Immature natural killer cell (primary cell): ENCODE measurements at places on chromosomes 12 and 14. TPM values are rescaled to one million over a fixed set of nuclear protein-coding genes. Genes with fewer than 3 reads are reported as not detected.

- H3K27me3 ChIP-seq: peaks cover 20% of the 10 kb centered on the region
- H3K36me3 ChIP-seq: peaks cover 4% of the 10 kb centered on the region
- DNase-seq: no peak
- H3K4me1 ChIP-seq: peaks cover 6% of the 10 kb centered on the region
These were observed 5.1 kb upstream of the PAPLN start for GRCh38 chr14:73231981-73232851.

DNA sequence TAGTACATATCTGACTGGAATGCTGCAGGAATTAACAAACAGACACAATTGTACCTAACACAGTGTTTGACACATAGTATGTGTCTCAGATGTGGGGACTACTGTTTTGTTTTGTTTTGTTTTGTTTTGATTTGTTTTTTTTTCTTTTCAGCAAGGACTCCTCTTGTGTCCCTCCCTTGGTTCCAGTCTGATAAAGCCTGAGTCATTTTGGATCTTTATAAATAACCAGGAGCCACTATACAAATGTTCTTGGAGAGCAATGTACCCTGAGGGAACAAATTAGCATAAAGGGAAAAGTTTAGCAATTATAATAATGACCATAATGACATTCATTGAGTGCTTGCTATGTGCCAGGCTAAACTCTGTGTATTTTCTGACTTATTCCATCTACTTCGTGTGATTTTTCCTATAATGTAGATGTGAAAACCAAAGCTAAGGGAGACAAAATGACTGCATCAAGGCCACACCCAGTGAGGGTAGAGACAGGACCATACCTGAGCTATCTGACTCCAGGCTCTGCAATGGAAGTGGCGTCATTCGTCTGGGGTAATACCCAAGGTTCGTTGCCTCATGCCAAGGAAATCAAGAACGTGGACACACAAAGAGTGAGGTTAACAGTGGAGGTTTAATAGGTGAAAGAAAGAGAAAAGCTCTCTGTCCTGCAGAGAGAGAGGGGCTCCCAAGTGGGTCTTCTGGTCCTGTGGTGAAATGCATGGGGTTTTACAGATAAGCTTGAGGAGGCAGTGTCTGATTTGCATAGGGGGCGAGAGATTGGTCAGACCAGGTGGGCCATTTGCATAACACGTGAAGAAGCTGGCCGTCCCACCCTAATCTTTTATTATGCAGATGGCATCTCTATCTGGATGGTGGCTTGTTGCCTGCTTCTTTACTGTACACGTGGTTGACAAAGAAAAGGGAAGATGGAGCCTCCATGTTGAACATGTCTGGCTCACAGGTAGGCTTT lies 285.5 kb upstream of the SFSWAP start:
- peaks cover 2% of the 10 kb centered on the region for H3K27me3 ChIP-seq
- DNase-seq: no peak
- no peak overlapping the region for H3K4me3 ChIP-seq
- H3K36me3 ChIP-seq: no peaks in the 10 kb centered on the region
- no peaks in the 10 kb centered on the region for H3K4me1 ChIP-seq

DNA sequence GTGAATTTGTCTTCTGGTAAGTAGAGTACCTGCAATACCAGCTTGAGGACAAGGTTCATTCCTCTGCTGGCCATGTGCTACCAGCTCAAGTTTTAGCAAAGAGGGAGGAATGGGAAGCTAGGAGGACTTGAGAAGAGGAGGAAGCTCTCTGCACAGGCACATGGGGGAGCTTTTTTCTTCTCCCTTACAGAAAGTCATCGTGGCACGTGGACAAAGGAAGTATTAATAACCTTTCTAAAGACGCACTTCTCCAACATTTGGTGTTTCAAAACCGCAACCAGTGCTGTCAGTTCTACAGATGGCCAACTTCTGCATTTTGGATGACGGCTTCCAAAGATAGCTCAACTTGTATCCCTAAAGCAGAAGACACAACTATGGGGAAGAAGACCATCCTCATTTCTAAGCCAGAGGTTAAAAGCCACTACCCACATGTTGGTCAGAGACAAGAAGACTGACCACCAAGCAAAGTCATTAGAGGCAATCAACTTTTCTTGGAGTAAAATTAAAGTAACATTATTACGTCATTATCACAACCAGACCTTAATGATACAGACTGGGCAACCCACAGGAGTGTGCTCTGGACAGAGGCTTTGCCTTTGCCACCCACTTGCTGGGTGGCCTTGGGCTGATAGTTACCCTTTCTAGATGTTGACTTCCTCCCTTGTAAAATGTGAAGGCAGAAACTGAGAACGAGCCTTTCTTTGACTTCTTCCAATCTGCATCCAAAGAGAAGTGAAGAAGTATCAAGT lies 12.3 kb upstream of the TMED10 start:
- H3K4me3 ChIP-seq: no peak overlapping the region
- peaks cover 6% of the 10 kb centered on the region for H3K27me3 ChIP-seq
- H3K27ac ChIP-seq: no peak overlapping the region
- no peaks in the 10 kb centered on the region for H3K4me1 ChIP-seq
- no peak for DNase-seq
- H3K36me3 ChIP-seq: no peaks in the 10 kb centered on the region

GRCh38 chr12:15603474-15604085 lies 185.6 kb downstream of the EPS8 start:
- H3K4me1 ChIP-seq: no peaks in the 10 kb centered on the region
- peaks cover 5% of the 10 kb centered on the region for H3K27me3 ChIP-seq
- no peak overlapping the region for H3K27ac ChIP-seq
- no peak for DNase-seq
- no peak overlapping the region for H3K4me3 ChIP-seq
- H3K36me3 ChIP-seq: no peaks in the 10 kb centered on the region

DNA sequence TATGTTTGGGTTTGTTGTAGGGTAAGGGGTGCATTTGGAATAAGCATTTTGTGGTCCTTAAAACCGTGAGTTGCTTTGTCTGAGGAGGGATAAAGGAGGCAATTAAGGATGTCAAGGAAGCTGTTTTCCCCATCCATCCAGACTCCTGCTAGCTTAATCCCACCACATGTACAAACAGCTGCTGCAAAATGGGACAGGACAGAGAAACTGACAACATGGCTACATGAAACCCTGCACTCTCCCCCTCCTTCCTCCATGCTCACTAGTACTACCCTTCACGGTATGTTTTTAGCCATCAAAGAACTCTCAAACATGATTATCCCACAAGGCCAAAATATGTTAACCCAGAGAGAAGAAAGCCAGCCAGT lies 20.6 kb downstream of the ST8SIA1 start:
- H3K36me3 ChIP-seq: no peaks in the 10 kb centered on the region
- no peak overlapping the region for H3K27ac ChIP-seq
- no peaks in the 10 kb centered on the region for H3K4me1 ChIP-seq
- no peak overlapping the region for H3K4me3 ChIP-seq
- H3K27me3 ChIP-seq: peaks cover 4% of the 10 kb centered on the region
- no peak for DNase-seq

DNA sequence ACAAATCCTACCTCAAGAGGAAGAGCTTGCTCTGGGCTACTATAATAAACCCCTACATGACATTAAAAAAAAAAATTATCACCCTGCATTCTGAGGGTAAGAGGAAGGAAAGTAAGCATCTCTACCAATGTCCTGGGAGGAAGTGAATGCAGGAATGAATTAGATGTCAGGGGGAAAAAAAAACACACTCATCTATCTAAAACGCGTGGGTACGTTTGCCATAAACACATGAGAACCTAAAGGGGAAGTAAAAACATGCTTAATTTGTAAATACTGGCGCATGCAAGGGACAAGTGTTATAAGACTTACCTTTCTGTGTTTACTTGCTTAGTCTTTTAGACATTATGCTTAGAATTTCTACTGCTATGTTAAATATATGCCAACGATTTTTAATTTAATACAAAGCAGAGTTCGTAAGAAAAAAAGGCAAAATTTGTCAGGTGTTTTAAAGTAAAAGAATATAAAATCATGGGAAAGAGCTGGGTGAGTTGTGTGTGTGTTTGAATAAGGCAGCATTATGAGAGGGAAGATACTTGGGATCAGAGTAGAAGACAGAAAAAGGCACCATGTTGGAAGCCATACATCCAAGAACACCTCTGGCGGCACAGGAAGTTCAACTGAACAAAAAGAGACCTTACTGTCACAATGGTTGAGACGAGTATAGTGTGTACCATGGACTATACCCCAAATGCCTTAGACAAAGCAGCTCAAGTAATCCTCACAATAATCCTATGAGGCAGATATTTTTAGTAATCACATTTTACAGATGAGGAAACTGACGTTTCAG lies 1.5 kb downstream of the TMED8 start:
- H3K27me3 ChIP-seq: no peaks in the 10 kb centered on the region
- no peak for DNase-seq
- peak overlapping the region; percentile 87 for H3K27ac ChIP-seq

- no peak overlapping the region for H3K27ac ChIP-seq
- peaks cover 2% of the 10 kb centered on the region for H3K27me3 ChIP-seq
- H3K36me3 ChIP-seq: no peaks in the 10 kb centered on the region
- H3K4me3 ChIP-seq: no peak overlapping the region
- H3K4me1 ChIP-seq: peaks cover 10% of the 10 kb centered on the region
These were observed 144.6 kb downstream of the GCH1 start for GRCh38 chr14:54758041-54758440.

GRCh38 chr14:51845811-51846210 lies 14.6 kb upstream of the GNG2 start:
- H3K4me1 ChIP-seq: peaks cover 75% of the 10 kb centered on the region
- peaks cover 27% of the 10 kb centered on the region for H3K27me3 ChIP-seq
- peak overlapping the region; percentile 100 for H3K27ac ChIP-seq
- peaks cover 5% of the 10 kb centered on the region for H3K36me3 ChIP-seq
- no peak for DNase-seq
- H3K4me3 ChIP-seq: peak overlapping the region; percentile 50

DNA sequence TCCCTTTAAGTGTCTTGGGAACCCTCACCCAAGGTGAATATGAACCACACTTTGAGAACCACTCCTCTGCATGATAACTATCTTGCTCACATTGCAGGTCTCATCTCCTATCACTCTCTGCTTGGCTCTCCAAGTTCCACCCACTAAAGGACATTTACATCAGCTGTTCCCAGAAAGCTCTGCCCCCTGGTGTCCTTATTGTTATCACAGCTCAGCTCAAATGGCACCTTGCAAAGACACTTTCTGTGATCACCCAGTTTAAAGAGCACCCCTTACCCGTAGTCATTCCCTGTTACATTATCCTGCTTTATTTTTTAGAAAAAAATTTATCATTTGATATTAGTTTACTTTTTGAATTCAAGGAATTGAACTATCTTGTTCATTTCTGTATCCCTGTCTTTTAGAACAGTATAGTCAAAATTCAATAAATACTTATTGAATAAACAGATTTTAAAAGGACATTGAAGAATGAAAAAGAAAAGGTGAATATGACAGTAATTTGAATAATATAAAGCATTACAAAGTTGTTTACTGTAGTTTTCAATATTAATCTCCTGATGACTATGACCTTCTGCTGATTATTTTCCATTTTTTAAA lies 20.5 kb upstream of the GUCY2C start:
- H3K4me3 ChIP-seq: no peak overlapping the region
- DNase-seq: peak; percentile 29
- no peaks in the 10 kb centered on the region for H3K4me1 ChIP-seq
- no peaks in the 10 kb centered on the region for H3K36me3 ChIP-seq
- no peak overlapping the region for H3K27ac ChIP-seq

DNA sequence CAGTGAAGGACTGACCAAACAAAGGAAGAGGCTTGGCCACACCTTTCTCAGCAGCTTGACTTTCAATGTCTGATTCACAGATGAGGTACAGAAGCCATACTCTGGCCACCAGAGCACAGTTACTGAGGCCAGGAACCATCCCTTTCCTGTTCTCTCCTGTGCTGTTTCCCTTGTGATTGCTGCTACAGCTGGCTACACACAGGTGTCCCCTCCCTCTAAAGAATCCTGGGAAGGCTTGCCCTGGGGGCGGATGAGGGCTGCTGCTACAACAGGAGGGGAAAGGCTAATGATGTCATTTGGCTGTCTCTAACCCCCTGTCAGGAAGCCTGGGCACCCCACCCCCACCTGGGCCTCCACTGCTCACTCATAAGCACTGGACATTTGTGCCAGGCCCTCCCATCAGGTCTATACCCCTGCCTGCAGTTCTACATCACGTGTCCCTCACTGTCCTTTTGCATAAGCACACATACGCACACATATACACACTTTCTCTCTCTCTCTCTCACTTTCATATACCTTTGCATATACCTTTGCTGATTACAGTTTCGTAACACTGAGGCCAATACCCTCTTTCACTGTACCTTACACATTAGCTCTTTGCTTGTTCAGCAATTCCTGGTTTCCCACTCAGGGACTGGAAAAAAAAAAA lies 41.4 kb downstream of the PRPF40B start:
- peaks cover 61% of the 10 kb centered on the region for H3K4me1 ChIP-seq
- peak overlapping the region; percentile 93 for H3K27ac ChIP-seq
- peak overlapping the region; percentile 34 for H3K4me3 ChIP-seq
- H3K27me3 ChIP-seq: no peaks in the 10 kb centered on the region

- no peaks in the 10 kb centered on the region for H3K36me3 ChIP-seq
- no peak overlapping the region for H3K4me3 ChIP-seq
- no peak overlapping the region for H3K27ac ChIP-seq
- DNase-seq: no peak
These were observed 5.9 kb downstream of the POMT2 start for GRCh38 chr14:77314539-77315457.

GRCh38 chr14:71680736-71681387 lies 251.4 kb upstream of the RGS6 start:
- DNase-seq: no peak
- H3K27ac ChIP-seq: no peak overlapping the region
- H3K27me3 ChIP-seq: peaks cover 2% of the 10 kb centered on the region
- H3K4me1 ChIP-seq: no peaks in the 10 kb centered on the region

- H3K27me3 ChIP-seq: peaks cover 1% of the 10 kb centered on the region
- no peak overlapping the region for H3K27ac ChIP-seq
- no peak overlapping the region for H3K4me3 ChIP-seq
- peaks cover 2% of the 10 kb centered on the region for H3K4me1 ChIP-seq
These were observed 8.4 kb downstream of the PITPNM2 start for GRCh38 chr12:123142518-123142840.

- H3K27me3 ChIP-seq: no peaks in the 10 kb centered on the region
- DNase-seq: no peak
- no peak overlapping the region for H3K27ac ChIP-seq
- peaks cover 40% of the 10 kb centered on the region for H3K4me1 ChIP-seq
- H3K36me3 ChIP-seq: peaks cover 2% of the 10 kb centered on the region
- no peak overlapping the region for H3K4me3 ChIP-seq
These were observed 98.6 kb downstream of the SETD3 start for GRCh38 chr14:99382071-99382470.

GRCh38 chr12:3888659-3889058 lies 15.5 kb upstream of the PARP11 start:
- H3K27me3 ChIP-seq: no peaks in the 10 kb centered on the region
- no peak overlapping the region for H3K4me3 ChIP-seq
- no peaks in the 10 kb centered on the region for H3K36me3 ChIP-seq
- no peak overlapping the region for H3K27ac ChIP-seq

DNA sequence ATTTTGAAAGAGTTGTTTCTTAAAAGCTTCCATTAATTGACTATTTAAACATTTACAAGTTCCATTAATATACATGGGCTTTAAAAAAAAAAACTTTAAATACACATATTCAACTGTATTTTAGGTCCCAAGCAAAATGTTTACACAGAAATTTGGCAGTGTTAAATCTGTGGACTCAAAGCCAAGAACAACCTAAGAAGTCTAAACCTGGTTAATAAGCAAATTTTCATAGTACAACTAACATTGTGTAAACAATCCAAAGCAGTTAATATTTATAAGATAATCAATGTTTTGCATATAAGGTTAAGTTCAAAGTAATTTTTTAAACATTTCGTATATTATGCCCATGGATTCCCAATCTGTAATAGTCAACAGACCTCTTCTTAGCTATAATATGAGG lies 77.0 kb downstream of the EPS8 start:
- H3K27me3 ChIP-seq: peaks cover 2% of the 10 kb centered on the region
- no peak overlapping the region for H3K27ac ChIP-seq
- DNase-seq: no peak
- no peaks in the 10 kb centered on the region for H3K36me3 ChIP-seq
- H3K4me1 ChIP-seq: no peaks in the 10 kb centered on the region

TAS2R50 gene
- polyA plus RNA-seq: not detected

TAS2R10 gene
- not detected for polyA plus RNA-seq

CCDC63 gene
- polyA plus RNA-seq: not detected

TMEM233 gene
- not detected for polyA plus RNA-seq

IL23A gene
- 0.21 TPM for polyA plus RNA-seq

CDH24 gene
- 1.2 TPM for polyA plus RNA-seq
